Karpas-422 (cell line): ENCODE measurements at places on chromosomes 5 and 9.

- no peak for DNase-seq
Observed at GRCh38 chr5:52804387-52804791, 16.7 kb downstream of the ITGA1 start.

- DNase-seq, result no peak
Observed at GRCh38 chr5:172640822-172641358, at the start of gene NEURL1B. NEURL1B (plus strand) TSS chr5:172641263; CDS start chr5:172641407, 144 bp downstream.

DNA sequence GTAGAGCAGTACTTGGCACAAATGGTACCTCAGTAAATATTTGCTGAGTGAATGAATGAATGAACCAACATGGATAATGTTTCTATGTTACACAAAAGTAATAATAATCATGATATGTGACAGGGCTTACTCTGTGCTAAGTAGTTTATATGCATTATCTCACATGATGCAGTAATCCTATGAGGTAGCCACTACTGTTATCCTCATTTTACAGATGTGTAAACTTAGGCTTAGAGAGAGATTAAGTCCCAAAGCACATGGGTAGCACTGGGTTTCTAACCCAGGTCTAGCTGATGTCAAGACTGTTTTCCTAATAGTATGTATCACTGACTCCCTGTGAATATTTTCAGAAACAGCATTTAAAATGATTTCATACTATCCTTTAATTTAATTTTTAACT, 44.1 kb upstream of the VDAC1 start:
- DNase-seq, result no peak

- no peak for DNase-seq
Observed at GRCh38 chr5:56703952-56704351, 111.4 kb upstream of the MAP3K1 start.

- DNase-seq, result no peak
Observed at GRCh38 chr5:51889703-51890102, 506.5 kb downstream of the ISL1 start.

GRCh38 chr5:73459366-73459765, 10.8 kb upstream of the FOXD1 start:
- no peak for DNase-seq
